Hematopoietic multipotent progenitor cell treated with erythropoietin and hydrocortisone succinate and interleukin-3 and kit ligand, for 15 days (in vitro differentiated cells): ENCODE measurements at places on chromosomes 6 and 20.

DNA sequence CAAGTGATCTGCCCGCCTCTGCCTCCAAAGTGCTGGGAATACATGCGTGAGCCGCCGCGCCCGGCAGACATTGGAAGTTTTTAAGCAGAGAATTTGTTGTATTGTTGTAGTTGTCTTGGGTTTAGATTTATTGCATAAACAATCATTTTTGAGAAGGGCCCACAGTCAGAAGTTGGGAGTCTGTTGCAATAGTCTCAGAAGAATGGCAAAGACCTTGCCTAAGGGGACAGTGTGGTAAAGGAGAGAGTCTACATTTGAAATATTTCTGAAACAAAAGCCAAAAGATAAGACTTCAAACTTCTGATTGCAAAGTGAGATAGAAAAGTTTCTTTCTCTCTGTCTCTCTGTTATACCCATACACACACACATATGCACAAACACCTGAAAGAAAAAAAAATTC lies 22.5 kb downstream of the HFE start:
- DNase-seq = no peak

DNA sequence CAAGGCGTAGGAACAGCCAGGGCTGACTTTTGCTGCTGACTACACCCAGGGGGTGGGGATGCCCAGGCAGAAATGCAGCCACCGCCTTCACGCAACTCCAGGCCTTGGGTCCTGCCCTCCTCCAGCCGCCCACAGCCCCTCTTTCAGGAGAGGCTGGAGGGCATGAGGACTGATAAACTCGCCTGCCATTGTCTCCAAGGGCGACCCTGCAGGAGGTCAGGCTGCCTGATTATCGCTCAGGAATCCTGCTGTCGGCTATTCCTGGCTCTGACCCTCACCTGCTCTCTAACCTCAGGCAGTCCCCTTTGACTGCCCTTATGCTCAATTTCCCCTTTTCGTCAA lies 62.0 kb upstream of the HDDC2 start:
- DNase-seq = no peak

GRCh38 chr6:31901953-31902643 lies at the start of gene ZBTB12:
Gene ZBTB12 (minus strand): TSS chr6:31902086. CDS start chr6:31901305, 781 bp downstream.
- peak; percentile 48 for DNase-seq

DNA sequence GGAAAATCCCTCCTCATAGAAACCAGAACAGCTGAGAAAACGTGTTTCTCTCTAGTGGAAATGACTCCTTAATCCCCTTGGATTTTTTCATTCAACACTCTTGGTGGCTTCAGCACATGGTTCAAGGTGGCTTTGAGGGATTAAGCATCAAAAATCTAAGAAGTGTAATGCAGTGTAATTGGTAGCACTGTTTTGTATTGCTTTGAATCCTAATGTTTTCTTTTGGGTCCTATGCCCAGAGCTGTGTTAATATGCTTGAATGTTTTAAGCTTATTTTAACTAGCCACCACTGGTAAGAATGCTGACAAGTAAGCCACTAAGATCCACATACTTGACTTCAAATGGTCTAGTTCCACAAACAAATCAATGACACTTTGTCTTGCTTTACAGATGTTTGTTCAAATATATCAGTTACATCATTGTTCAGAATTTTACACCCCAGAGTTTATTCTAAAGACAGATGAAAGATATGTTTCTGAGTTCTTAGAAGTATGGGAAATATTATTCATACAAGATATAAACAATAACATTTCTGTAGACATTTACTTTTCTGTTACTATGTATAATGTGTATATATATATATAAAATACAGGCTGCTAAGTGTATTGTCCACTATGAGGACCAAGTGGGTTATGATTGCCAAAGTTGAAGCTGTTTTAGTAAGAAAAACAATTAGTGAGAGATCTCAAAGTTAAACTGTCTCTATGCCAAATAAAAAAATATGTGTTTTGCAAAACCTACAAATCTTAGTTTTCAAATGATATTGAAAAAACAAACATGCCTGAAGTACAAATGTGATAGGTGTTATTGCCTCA lies 220.8 kb downstream of the OGFRL1 start:
- DNase-seq = no peak

GRCh38 chr6:130933712-130934200 lies 106.5 kb downstream of the SMLR1 start:
- DNase-seq = no peak

DNA sequence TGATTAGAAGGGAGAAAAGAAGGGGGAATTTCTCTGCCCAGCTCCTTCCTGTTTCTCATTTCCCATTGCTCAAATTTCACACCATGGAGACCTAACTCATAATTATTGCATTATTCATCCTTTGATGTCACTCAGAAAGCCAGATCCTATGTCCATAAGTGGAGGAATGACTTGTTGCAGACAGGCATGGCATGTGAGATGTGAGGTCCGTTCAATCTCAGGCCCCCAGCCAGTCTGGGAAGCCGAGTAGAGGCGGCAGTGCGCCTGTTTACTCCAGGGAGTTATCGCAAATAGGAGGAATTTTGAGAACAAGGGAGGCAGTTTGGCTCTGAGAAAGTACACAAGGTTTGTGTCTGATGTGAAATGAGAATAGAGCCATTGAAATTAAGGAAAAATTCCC lies 26.9 kb upstream of the MOCS1 start:
- no peak for DNase-seq

DNA sequence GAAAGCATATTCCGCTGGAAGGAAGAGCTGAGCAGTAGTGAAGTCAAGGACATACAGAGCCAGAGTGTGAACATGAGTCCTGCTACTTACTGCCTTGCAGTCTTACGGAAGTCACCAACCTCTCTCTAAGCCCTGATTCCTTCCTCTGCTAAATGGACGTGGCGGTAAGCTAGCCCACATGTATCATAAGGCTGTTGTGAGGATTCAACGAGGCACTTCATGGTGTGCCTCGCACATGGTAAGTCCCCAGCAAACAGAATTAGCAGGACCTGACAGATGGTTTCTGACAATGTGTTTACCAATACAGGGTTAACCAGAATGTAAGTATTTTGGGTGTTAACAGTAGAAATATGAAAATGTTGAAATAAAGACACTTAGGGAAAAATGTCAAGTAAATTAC lies 93.2 kb downstream of the IRF4 start:
- no peak for DNase-seq

GRCh38 chr6:165059032-165059431 lies 250.4 kb downstream of the C6orf118 start:
- DNase-seq = no peak

- no peak for DNase-seq
Observed at GRCh38 chr6:83603551-83603950, 91.2 kb downstream of the PRSS35 start.

DNA sequence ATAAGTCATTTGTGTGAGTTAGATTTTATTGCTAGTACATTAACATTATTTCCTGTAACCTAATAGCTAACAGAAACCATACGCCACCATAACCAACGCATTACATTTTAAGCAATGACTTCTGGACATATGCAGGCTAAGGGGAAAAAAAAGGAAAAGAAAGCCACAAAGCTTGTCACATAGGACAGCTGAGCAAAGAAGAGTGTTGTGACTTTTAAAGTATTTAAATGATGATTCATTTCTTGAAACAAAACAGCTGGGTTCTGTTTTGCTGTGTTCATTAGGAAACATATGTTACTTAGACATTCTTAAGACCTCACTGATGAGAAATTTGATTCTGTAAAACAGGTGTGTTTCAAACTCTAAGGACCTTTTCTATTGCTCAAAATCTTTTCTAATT lies 171.4 kb downstream of the COL9A1 start:
- DNase-seq = no peak

DNA sequence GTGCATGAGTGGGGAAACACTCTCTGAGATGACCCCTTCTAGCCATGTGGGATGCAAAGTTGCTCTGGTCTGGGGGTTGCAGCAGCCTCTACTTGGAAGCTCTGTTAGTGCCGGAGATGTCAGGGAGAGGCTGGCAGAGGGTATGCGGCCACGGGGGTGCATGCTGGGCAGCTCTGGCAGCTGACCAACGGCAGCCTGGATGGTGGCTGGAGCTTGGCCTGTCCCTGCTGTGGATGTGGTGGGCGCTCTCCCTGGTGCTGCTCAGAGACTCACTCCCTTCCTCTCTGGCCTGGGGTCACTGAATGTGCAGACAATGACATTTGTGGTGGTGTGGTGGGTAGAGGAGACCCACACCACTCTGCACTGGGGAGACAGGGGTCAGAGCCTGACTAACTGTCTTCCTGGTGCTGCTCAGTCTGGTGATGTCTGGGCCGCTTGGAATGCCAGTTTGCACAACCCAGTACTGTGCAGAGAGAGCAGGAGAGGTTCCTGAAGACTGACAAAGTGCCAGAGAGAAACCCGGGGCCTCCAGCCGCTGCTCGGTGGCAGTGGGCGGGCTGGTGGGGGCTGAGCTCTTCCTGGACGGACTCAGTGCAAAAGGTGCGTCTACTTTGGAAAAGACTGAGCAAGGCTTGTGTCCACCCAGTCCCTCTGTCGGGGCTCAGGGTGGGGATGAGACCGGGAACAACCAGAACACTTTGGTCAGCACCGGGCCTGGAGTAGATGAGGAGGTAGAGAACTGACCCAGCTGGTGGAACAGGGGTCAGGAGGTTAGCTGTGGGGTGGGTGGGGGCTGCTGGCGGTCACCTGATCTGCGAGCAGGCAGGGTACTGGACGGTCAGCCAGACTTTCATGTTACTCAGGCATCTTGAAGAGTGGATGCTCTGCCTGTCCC lies 2.7 kb downstream of the MYT1 start:
- no peak for DNase-seq

DNA sequence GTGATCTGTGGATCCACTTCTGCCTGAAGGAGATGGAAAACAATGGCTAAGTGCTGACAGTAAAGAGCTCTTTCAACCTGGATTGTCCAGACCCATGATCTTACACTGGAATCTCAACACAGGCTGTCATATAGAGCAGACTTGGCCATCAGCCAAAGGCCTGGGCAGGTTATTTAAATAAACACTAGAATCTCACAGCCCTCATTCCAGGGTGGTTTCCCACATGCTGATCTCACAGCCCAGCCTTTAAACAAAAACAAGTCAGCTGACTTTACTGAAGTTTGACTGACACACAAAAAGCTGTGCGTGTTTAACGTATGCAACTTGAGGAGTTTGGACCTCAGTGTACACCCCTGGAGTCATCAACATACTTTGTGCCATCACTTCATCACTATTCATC lies 28.4 kb downstream of the SYNDIG1 start:
- peak; percentile 5 for DNase-seq

DNA sequence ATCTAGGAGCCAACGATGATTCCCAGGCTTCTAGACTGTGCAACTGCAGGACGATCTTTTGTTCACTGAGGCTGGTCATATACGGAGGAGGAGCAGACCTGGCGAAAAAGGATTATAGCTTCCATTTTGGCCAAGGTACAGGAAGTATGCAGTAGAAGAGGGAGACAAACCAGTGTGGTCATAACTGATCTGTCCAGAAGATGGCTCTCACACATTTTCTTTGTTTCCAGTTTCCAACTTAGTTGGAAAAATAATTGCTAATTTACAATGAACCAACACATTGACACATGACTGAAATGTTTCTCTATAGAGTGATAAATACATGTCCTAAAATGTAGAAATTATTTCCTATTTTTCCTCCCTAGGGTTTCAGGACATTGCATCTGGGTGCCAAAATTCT lies 364.1 kb upstream of the BTBD3 start:
- no peak for DNase-seq

DNA sequence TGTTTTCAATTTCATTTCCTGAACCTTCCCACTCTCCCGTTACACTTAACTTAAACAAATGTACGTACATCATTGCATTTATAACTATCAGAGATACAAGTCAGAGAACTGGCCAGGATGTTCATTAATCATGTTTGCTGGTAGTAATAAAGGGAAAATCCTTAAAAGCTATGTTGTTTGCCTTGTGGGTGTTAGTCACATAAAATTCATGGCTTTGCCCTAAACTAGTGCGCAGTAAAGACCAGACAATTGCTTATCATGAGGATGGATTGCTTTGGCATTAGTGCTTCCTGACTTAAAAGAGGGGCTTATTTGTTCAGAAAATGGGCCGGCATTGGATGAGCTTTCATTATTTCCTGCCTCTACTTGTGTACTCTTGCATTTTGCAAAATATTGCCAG lies 1037.3 kb upstream of the FLRT3 start:
- DNase-seq = no peak

GRCh38 chr6:128803911-128804310 lies 79.0 kb upstream of the LAMA2 start:
- DNase-seq = no peak

DNA sequence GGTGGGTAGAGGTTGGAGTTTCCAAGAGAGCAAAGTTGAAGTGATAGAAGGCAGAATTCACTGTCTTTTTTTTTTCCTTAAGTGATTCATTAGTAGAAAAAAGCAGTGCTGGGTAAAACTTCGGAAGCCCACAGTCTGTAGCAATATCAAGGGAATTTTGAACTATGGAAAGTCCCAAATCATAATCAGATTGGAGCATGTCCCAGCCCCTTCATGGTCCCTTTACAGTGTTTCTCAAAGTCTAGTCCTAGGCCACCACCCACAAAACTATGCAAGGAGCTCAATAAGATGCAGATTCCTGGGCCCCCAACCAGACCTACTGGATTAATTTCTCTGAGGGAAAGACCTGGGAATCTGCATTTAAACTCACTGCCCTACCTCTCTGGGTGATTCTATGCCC lies 22.6 kb downstream of the NEDD9 start:
- DNase-seq = no peak

GRCh38 chr6:119481976-119482375 lies 132.4 kb upstream of the MAN1A1 start:
- DNase-seq = no peak

GRCh38 chr6:79277109-79277508 lies 42.6 kb upstream of the HMGN3 start:
- DNase-seq = no peak

GRCh38 chr6:80544976-80545722 lies 438.7 kb downstream of the BCKDHB start:
- no peak for DNase-seq

GRCh38 chr6:143844006-143844405 lies 868 bp downstream of the LTV1 start:
- DNase-seq = no peak

GRCh38 chr6:168035661-168036545 lies 38.4 kb downstream of the KIF25 start:
- no peak for DNase-seq

GRCh38 chr6:7424967-7425807 lies 35.6 kb downstream of the RIOK1 start:
- peak; percentile 22 for DNase-seq

DNA sequence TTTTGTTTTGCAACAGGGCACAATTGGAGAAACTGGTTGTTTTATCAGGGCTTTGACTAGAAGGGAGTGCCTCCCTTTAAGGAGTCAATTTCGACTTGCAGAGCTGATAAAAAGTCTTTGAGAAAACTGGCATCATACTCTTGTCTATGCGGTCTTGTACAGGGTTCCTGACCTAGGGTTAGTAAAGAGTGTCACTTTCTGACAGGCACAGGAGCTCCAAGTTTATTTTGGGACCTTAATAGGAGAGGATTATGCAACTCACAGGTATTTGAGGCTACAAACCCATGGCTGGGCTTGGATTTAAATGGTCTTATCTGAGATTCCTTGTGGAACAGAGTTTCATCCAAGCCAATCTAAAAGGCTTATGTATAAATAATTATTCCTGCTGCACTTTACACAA lies 365.4 kb downstream of the HTR1B start:
- DNase-seq = no peak

GRCh38 chr20:815914-816606 lies 17.5 kb upstream of the FAM110A start:
- DNase-seq = peak; percentile 77

GRCh38 chr6:40442591-40442990 lies 144.6 kb downstream of the LRFN2 start:
- DNase-seq = no peak

- DNase-seq = no peak
Observed at GRCh38 chr6:5082487-5083306, 2.4 kb upstream of the PPP1R3G start.
